IPS-NIHi11 (cell line): ENCODE measurements at places on chromosomes 12 and 14.

DNA sequence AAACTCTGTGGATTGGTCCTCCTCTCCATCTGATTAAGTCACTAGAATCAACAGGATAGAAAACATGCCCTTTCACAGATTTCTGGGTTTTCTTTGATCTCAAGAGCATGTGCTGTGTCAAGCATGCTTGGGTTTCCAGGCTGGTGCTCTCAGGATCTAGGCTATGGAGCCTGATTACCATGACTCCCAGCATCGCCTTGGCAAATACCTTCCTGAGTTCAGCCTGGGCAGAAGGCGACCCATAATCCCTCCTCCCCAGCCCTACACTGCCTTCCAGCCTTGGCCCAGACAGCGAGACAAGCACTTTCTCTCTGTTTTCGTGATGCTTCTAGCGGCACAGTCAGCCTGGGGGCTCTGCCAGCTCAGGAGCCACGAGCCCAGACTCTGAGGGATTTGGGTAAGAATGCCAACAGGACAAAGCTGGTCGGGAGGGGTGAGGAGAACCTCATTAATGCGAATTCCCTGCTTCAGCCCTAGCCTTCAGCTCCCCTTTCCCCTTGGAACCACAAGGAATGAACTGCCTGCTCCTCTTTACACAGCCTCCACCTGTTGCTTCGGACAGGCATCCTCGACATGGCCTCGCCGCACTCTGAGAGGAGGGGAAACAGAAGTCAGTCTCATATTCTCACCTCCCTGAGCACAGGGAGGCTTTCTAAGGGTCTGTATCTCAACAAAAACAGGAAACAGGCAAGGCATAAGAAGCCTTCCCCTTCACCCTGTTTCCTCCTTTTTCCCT is 227.1 kb downstream of the MSRB3 start:
- DNase-seq: no peak

DNA sequence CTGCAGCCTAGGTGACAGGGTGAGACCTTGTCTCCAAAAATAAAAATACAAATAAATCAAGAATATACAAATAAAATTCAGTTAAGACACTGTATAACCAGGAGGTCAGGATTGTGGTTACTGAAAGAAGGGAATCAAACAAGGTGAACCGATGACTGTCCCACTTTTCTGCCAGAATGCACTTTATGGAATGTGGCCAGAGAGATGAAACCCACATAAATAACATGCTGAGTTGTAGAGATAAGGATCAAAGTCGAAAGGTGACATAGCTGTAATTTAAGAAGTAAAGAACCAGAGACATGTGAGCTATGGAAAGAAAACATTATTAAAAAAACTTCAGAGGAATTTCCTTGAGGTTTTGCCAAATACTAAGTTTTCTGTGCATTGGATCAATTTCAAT is 1098.2 kb upstream of the USP15 start:
- DNase-seq: no peak

GRCh38 chr14:33618361-33619105 is 332.3 kb downstream of the EGLN3 start:
- no peak for DNase-seq

DNA sequence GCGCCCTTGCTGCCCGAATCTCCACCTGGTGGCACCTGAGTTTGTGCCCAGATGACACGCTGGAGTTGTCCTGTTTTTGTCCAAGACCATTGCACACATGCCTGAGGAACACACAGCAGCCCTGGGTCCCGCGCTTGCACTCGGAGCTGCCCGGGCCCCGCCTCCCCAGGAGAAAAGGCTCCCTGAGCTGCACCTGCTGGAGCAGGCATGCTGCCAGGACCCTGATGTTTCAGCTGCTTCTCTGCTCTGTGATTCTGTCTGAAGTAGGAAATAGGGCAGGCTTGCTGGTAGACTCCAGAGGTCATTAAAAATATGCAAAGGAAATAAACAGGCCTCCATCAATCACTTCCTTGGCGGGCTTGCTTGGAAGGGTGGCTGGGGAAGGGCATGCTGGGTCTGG is 271.6 kb downstream of the CACNA1C start:
- DNase-seq: no peak

- DNase-seq: no peak
Measured at GRCh38 chr12:50083301-50083700, 1.8 kb upstream of the SMARCD1 start.

- DNase-seq: no peak
Measured at GRCh38 chr14:85895603-85896002, 365.7 kb downstream of the FLRT2 start.

GRCh38 chr14:58428118-58428683 is 682 bp downstream of the KIAA0586 start:
- DNase-seq: peak; percentile 40

DNA sequence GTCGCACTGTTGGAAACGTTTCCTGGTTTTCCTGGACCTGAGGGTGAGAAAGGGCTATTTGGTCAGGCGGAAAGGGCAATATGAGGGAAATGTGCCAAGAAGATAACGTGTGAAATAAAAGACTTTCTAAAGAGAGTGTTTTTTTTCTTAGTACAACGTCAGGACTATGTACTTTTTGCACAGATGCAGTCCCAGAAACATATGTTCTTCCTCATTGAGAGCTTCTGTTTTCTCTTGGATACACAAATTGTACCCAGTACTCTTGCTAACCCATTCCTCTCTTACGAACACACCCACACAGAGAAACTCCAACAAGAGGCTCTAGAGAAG is 669 bp upstream of the PKP2 start:
- no peak for DNase-seq

DNA sequence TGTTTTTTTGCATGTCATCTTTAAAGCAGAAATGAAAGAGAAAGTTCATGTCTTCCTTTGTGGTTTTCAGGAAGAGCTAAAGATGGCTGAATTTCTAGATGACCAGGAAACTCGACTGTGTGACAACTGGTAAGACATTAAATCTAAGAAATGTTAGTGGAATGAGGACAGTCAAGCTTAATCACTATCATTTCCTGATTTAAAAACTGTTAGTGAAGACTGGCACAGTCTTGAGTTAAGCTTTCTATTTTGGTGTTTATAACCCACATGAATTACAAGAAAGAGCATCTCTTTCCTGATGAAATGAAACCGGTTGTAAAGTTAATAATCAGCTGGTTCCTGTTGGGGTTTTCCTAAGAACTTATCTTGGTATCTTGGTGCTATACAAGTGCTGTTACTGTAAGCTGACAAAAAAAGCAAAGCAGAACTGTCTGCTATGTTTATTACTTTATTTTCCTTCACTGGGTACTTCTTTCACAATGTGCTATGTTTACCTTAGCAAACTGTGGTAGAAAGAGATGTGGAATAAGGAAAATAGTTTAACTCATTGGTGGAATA is 5.2 kb downstream of the TRAFD1 start:
- DNase-seq: no peak

DNA sequence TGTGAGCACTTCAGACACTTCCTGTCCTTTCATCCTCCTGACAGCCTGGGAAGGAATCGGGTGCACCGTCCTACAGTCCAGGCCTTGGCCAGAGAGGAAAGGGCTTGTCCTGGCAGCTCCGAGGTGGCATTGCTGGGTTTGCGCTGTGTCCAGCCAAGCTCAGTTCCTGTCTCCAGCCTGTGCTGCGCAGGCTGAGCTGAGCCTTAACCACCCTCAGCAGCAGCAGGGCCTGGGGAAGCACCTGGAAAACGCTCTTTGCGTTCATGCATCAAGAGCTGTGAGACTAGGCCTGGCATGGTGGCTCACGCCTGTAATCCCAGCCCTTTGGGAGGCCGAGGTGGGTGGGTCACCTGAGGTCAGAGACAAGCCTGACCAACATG is 33.7 kb upstream of the EML1 start:
- DNase-seq: no peak

DNA sequence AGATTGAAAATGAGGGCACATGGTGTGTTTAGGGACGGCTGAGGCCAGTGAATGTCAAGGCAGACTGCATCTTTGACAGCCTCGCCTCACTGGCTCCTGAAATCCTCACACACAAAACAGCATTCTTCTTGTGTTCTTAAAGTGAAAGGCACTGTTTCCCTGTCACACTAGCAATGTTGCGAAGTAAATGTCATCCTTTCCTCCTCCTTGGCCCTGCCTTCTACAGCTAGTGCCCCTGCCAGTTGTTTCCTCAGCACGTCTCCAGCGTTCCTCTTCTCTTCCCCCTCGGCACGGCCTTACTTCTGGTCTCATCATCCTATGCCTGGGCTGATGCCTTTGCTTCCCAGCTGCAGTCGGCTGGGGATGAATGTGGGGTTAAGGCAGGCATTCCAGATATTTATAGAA is 129.4 kb upstream of the DNM1L start:
- DNase-seq: no peak

DNA sequence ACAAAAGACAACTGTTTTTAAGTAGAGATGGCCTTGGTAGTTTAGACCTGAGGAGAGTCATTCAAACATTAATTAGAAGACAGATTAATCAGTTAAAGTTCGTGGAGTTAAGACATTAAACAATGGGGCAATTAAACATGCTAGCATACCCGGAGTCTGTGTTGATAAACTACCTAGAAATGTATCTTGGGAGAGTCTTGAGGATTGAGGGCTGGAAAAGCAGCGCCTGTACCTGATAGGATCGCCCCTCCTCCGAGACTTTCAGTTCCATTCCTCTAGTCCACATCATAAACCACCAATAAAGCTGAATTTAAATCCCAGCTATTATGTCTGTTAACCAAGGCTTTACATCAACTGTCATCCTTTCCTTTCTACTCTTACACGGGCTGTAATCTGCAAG is 1.0 kb upstream of the KRAS start:
- no peak for DNase-seq

DNA sequence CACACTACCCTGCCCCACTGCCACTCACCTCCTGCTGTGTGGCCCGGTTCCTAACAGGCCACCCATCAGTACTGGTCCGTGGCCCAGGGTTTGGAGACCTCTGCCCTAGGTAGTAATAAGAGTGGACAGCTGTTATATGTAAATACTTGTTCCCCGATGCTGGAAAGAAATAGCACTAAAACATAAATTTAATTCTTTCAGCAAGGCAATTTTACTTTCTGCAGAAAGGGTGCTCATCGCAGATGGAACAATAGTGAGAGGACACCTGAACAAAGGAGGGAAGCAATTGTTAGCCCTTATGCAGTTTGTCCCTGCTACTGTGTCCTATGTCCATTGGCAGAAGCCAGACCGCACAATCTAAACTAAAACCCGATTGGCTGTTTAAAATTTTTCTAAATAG is 5.9 kb upstream of the CYP46A1 start:
- no peak for DNase-seq

DNA sequence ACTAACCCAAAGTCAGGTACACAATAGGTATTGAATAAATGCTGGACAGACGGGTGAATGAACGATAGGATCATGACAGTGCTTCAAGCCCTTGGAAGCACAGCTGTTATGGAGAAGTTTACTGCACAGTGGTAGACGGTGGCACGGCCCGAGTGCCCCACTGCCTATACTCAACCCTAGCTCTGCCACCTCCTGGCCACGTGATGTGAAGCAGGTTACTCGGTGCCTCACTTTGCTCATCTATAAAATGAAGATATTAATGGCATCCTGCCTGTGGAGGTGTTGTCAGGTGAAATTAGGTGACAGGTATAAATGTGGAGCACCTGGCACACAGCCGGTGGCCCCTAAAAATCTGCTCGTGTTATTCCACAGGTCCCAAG is 5.8 kb downstream of the ASB2 start:
- peak; percentile 57 for DNase-seq

- no peak for DNase-seq
Measured at GRCh38 chr14:104144453-104144790, 6.0 kb downstream of the KIF26A start.

DNA sequence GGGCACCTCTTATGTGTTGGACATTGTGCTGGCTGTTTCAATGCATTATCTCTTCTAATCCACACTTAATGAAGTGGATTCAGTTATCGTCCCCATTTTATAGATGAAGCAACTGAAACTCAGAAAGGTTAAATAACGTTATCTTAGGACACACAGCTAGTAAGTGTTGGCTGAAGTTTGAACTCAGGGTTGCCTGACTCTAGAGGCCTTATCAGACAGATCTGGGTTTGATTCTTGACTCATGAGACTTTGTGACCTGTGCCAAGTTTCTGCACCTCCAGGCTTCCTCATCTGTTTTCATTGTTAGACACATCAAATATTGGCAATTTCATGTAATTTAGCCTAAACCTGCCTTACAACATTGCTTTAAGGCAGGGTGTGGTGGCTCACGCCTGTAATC is 18.2 kb upstream of the IRF2BPL start:
- DNase-seq: no peak

DNA sequence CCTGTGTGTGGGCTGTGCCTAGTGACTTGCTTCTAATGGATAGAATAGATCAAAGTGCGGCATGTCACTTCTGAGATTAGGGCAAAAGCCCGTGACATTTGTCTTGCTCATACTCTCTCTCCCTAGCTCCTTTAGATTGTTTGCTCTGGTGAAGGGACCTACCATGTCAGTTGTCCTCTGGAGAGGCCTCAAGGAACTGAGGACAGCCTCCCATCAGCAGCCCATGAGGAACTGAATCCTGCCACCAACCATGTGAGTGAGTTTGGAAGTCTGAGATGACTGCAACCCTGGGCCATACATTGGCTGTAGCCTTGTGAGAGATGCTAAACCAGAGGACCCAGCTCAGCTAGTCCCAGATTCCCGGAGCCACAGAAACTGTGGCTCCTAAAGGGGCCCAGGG is 101.6 kb upstream of the ESRRB start:
- no peak for DNase-seq

DNA sequence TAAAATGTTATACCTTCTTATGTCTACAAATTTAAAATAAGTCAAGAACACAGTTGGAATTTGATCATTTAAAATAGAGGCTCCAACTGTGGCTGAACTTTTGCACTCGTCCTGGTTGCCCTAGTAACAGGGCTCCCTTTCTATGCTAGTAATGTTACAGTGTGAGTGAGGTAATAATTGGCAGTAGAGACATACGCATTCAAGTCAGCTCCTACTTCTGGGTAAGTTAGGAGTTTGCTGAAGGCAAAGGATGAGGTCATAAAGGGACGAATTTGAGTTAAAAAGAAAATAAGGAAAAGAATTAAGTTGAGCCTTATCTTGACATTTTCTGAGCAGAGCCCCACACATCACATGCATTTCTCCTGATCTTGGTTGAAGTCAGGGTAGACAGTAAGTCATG is 129.1 kb downstream of the TMEM117 start:
- DNase-seq: peak; percentile 17

DNA sequence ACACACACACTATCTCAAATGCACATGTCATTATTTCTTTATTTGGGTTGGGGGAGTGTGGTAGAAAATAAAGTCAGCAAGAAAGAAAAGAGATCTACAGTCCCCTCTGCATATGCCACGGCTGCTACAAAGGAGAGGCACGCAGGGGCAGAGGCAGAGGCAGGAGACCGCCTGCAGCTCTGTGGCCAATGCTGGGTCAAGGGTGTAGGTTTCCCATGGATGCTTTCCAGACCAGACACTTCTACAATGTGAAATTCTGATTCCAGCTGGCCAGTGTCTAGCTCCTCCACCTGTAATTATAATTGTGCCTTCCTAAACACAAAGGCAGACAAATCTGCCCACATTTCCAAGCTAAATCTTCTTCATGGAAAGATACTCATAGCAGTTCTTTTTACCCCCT is 19.2 kb downstream of the VPS37B start:
- no peak for DNase-seq

GRCh38 chr14:47785058-47785457 is 109.7 kb upstream of the MDGA2 start:
- no peak for DNase-seq
